Thoracic aorta (tissue), 2 donors: ENCODE measurements at places on chromosomes 16 and 17.

DNA sequence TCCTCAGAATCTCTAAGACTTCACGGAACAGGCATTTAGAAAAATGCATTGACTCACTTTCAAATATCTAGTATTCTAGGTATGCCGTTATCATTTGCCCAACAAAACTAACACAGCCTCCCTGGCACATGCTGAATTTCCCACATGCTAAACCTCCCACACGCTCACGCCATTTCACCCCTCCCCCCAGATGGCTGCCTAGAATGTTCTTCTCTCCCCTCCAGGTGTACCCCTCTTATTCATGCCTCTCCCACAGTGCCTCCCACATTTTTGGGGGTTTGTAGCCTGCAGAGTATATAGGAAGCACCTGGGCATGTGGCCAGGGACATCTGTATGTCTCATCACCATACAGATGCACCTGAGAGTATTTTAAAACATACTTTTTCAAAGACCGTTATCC lies 38.2 kb upstream of the ICAM2 start:
- no peak for DNase-seq

DNA sequence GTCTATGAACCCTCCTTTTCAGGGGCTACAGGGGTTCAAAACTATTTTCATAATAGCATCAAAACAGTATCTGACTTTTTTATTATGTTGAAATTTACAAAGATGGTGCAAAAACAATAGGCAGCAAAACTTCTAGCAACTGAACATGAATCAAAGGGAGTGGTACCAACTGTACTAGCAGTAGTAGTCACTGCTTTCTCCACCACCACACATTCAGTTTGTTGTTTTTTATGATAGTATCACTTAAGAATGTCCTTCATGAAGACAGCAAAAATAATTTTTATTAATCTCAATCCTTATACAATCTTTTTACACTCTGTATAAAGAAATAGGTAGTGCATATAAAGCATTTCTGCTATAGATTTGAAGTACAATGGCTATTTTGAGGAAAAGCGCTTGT lies 47.6 kb downstream of the MED13 start:
- no peak for DNase-seq

GRCh38 chr17:71099003-71099714 lies 929.8 kb downstream of the KCNJ2 start:
- no peak for DNase-seq

GRCh38 chr17:8087075-8087951 lies at the start of gene ALOX12B:
Gene ALOX12B, minus strand, starts transcription at chr17:8087716. Its CDS starts 274 bp downstream, at chr17:8087442.
- DNase-seq = no peak

DNA sequence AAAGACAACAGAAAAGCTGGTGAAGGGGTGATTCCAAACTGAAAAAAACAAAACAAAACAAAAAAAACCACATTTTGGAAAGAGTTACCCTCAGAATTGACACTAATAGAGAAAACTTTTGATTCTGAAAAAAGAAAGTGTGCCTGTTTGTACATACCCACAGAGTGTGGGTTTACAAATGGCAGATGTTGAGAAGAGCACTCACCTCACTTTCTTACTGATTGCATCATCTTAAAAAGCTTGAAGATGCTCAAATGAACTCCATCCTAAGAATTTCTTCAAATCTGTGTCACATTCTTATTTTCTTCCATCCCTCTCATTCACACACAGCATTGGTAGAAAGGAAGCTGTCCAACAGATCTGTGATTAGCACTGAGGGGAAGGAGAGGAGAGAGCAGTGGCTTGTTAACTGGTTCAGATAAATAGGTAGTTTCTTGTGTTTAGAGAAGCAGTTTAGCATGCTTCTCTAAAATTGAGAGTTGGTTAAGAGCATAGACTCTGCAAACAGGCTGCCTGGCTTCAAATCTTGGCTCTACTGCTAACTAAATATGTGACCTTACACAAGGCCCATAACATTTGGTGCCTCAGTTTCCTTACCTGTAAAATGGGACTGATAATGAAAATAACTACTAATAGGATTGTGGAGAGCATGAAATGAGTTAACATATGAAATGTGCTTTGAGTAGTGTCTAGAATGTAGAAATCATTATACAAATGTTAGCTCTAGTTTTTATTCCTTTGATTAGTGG lies 6.9 kb downstream of the GNAO1 start:
- no peak for DNase-seq

DNA sequence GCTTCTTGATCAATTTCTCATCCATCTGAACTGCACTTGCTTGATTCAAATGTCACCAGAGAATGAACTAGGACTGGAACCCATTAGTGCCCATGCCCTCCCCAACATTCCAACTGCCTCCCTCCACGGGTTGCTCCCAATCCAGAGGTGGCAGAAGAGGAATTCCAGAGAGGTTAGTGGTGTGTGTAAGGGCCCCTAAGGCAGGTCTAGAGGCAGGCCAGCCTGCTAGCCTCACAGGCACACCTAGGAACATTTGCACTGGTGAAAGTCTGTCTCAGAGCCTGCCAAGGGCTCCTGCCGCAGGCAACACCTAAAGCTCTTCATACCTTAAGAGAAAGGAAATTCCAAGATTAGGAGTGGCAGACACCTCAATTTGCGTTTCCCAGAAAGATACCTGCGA lies 21.2 kb upstream of the CMTM4 start:
- DNase-seq = no peak

DNA sequence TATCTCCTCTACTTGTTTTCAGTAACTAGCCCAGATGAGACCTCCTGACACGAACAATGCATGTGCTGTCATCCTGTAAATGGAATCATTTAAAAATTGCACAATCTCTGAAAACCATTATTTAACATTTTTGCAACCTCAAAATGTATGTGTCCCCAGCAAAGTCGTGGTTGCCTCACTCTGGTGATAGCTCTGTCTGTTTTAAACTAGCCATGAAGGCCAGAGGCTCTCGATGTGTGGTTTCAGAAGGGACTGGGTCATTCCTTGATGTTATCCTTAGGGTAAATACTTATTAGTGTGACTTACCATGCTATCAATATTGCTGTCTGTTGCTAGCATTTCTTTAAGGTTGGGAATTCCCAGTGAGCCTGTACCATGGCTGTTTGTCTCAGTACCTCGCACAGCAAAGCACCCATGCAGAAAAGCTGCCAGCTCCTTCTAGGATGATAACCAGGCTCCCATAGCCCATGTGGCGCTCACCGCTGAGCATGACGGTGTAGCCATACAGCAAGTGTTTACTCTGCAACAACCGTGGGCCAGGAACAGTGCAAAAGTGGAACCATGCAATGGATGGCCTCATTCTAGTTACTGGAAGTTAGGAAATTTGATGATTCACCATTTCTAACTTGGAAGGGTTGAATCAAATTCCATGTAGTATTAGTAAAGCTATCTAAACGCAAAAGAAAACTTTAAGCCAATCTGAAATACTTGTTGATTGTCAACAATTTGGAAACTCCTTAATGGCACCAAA lies 2.9 kb upstream of the PGS1 start:
- DNase-seq = no peak

DNA sequence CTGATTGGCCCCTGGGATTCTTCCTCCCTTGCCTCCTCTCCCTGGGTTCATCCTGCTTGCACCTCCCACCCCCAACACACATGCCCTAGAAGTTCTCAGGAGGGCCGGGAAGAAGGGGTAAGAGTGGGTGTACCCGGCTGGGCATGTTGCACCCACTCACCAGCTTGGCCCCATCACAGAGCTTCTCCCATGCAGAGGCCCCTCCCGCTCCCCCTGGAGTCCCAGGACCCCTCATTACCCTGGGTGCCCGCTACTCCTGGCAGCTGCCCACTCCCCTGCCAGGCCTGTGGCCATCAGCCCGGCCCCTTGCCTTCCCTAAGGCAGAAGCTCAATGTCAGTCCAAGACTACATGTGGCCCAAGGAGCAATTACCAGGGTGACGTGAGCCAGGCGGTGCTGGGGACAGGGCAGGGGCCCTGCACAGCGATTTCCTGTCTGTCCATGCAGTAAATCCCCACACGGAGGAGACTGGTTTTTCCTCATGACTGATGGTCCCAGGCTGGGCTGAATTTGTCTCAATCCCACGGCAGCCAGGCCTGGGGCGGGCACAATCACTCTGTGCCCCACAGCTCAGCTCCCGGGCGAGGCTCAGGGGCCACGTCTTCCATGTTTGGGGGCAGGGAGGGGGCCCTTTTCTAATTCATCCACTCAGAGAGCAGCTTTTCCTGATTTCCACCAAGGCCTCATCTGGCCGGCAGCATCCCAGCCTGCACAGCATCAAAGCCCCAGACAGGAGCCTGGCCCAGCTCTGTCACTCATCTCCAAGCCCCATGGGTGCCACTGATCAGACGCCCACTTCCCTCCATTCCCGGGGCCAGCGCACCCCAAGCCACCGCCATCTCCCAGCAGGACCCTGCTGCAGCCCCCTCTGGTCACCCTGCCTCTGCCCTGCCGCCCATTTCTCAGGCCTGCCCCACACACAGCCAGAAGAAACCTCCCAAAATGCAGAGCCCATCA lies 234.7 kb downstream of the KATNIP start:
- DNase-seq = no peak

GRCh38 chr16:30187971-30188561 lies 4.7 kb downstream of the CORO1A start:
- DNase-seq = no peak

- DNase-seq = no peak
These were observed 58.0 kb upstream of the CLEC18A start for GRCh38 chr16:69893106-69893505.

- no peak for DNase-seq
These were observed 16.1 kb downstream of the ABCA3 start for GRCh38 chr16:2324296-2324859.

- DNase-seq = no peak
These were observed 12.1 kb upstream of the CBFB start for GRCh38 chr16:67016681-67017420.

DNA sequence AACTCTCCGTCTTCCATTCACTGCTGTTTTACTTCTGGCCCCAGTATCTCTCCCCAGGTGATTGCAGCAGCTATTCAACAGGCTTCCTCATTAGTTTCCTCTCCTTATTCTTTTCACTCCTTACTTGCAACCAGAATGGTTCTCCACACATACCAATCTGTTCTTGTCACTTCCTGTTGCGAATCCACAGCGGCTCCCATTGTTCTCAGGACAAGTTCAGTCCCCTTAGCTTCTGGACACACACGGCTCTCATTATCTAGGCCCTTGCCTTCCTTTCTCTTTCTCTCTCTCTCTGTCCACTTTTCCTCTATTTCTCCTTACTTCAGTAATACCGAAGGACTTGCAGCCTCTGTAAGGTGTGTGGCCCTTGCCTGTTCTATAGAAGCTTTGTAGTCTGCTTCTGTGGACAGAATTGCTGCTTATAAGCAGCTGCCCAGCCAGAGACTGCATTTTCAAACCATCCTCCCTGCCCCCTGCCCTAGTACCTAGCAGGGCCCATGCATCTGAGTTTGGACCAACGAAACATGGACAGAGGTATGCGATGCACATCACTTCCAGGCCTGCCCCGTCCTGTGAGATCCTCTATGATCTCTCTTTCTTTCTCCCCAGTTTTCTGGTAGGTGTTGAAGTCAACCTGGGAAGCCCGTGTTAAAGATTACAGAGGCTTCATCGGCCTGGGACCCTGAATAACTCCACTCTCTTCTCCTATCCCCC lies 45.7 kb downstream of the VAT1L start:
- no peak for DNase-seq

DNA sequence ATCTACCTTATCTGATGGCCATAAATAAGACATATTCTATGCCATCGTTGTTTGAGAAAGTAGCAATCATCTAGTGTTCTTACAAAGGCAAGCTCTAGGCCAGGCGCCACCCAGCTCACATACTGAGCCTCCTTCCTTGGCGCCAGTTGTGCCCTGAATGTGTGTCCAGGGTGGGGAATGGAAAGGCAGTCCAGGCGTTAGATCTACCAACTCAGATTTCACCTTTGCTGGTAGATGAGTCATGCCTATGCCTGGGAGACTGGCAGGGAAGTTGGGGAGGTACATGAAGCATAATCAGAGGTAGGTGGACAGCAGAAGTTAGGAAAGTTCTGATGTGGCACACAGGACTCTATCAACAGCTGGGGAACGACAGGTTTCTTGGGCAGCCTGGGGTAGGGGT lies 23.6 kb downstream of the SDR42E1 start:
- no peak for DNase-seq

GRCh38 chr17:75830164-75831031 lies 13.8 kb downstream of the UNC13D start:
- DNase-seq = no peak

DNA sequence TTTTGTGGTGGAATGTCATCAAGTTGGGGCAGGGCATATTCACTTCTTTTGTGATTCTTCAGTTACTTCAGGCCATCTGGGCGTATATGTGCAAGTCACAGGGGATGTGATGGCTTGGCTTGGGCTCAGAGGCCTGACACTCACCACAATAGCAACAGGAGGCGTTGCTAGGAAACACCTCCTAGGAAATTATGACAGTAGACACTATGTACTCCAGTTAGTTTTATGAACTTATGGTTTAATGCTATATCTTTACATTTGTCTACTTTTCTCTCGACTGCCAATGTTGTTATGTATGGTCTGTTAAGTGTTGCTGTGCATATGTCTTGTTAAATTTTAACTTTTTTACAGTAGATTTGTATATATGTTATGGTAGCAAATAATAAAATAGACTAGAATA lies 788.7 kb upstream of the GOT2 start:
- DNase-seq = no peak

DNA sequence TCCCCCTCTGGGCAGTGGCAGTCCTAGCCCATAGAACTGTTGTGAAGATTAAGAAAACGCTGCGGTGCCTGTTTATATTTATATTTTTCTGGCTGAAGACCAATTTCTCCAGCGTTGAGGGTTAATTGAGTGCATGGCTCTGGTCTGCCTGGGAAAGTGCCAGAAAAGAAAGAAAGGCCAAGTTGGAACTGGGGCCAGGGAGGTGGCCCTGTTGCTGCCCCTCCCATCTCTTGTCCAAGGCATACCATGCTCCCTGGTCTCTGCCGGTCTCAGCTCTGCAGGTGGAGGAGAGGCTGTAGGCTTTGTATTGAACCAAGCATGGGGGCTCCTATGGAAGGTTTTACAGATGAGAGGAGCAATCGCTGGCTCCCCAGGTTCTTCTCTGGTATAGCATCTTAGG lies 124.7 kb downstream of the MGAT5B start:
- DNase-seq = no peak

DNA sequence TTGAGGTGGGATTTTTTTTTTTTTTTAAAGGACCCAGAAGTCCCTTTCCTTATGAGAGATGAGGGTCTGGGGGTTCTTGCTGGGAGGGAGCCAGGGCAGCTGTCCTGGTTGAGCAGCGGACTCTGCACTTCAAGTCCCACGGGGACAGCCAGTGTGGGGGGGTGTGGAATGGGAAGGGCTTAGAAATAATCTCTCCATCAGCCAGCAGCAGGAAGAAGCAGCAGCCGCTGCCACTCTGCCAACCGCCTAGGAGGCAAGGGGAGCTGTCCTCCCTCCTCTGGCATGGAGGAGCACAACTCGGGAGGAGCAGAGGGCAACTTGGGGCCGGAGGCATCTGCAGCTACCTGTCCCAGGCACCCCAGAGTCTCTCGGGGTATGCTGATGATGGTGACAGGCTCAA lies at the start of gene KCNG4:
Gene KCNG4, minus strand, starts transcription at position 104 of the 400 bp plus-strand sequence. CDS start 2,527 bp downstream, outside the sequence.
- no peak for DNase-seq
